ENCODE measurements at places on chromosomes 3 and 15.

DNA sequence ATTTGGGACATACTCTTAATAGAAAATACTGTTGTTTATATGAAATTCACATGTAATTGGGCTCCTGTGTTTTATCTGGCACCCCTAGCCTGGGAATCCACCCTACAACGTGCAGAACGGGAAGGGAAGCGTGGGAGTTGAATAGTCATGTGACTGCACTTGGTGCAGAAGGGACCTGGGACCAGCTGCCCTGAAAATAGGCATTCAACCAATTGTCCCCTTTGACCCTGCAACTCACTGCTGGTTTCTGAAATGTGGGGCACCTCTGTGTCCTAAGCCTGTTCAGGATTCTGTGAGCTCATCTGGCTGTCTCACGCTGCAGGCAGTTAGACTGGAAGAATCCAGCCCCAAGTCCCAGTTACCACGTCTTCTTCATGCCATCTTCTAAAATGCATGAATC is 79.7 kb downstream of the CACNA2D3 start:
- DNase-seq = no peak

- DNase-seq = no peak
Observed at GRCh38 chr3:169062501-169062900, 601.0 kb downstream of the MECOM start.

DNA sequence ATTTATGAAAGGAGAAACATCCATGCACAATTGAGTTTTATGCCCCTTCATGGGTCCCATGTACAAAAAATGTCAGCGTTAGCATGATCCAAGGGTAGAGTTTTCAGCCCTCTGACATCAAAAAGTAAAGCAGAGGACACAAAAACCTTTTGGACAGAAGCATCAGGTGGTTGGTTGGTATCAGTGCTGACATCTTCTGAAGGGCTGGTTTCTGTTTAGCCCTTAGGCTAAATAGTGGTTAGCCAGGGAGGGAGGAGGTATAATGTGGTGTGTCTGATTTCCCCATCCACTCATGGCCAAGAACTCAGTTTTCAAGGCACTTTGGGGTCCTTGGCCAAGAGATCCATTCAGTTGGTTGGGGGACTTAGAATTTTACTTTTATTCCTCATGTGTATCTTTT is 16.5 kb downstream of the CCDC66 start:
- no peak for DNase-seq

GRCh38 chr3:100113723-100114412 is 433 bp downstream of the FILIP1L start:
- peak; percentile 50 for DNase-seq

DNA sequence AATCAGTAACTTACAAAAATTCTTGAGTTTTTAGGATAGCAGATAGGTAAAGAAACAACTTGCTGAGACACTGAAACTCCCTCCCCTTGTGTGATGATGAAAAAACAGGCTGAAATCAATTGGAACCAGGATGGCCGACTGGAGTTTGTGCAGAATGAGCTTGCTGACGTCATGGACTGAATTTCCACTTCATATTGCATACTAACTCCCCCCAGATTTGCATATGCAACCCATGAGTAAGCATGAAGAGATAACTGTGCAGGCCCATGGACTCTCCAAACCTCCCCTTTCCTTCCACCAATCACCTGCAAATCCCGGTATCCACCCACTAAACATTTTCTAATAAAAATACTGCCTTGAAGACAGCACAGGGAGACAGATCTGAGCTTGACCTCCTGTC is 82.0 kb upstream of the SCN5A start:
- DNase-seq = no peak

GRCh38 chr3:12898965-12899755 is 57.8 kb upstream of the RPL32 start:
- DNase-seq = no peak

GRCh38 chr3:171598990-171599389 is 138.8 kb upstream of the TNIK start:
- DNase-seq = no peak

GRCh38 chr15:73956743-73957135 is 30.5 kb downstream of the LOXL1 start:
- peak; percentile 60 for DNase-seq

DNA sequence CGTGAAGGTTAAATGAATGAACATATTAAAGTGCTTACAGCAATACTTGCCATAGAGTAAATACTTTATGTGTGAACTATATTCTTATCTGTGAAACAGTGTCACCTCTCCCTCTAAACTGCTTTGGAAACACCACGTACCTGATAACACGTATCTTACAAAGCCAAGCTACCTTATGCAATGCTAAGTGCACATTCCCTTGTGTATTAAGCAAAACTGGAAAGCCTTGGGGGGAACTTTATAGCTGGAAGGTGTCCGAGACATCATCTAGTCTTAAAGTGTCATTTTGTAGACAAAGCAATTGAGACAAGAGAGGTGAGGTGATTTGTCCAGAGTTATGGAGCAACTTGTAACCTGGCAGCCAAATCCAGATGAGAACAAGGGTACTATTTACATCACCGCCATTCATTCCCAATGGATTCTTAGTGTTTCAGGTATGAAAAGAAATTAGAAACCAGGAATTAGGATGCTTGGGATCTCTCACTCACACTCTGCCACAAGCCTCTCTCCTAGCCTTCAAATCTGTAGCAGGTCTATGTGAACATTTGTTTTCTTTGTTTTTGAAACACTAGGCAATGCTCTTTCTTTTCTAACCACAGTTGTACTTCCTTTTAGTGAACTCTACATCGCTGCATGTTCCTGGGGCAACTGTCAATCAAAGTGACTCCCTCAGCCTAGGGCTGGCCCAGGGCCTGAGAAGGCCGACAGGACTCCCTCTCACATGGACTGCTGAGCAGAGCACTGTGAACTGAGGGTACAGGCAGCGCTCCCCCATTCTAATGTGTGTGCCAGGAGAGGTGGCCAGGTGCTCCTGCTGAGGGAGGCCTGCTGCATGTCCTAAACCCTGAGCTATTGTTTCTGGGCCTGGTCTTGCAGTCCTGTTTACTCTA is 13.9 kb upstream of the MGLL start:
- DNase-seq = no peak

GRCh38 chr3:43028678-43029490 is 49.8 kb downstream of the GASK1A start:
- DNase-seq = no peak

DNA sequence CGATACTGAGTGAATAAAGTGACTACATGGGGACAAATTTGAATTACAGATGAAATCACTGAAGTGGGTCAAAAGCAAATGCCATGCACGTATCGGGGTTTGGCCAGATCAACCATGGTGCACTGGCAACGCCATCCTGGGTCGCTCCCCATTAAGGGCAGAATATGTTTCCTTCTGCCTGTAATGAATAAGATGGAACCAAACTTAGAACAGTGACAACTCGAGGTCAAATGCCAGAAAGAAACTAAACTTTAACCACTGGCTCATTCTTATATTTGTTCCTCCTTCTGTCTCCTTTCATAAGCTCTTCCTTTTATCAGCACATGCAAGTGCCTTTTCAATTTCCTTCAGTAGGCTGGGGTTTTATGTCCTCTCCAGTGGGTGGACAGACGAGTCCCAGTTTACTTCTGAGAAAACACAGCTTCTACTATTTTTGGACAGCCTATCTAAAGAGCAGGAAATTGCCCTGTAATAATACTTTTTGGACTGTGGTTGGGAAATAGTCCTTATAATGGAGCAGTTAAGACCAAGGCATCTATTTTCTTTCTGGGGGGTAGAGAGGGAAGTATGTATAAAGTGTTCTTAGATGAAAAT is 61.4 kb downstream of the WHAMM start:
- no peak for DNase-seq

DNA sequence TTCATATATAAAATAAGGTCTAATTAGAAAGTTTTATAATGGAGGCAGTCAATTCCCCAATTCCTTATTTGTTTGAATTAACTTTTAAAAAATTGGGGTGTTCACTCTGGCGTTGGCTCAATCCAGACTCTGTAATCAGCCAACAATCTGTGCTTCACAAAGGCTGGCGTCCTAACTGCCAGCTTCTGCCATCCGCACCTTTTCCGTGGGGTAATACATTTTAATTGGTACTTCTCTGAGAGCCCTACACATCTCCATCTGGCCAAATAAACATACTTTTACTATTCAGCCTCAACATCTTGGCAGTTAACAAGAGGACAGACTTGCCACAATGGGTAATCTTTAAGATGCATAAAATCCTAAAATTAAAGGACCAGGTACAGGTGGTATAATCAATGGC is 125.2 kb upstream of the CCNL1 start:
- no peak for DNase-seq

- no peak for DNase-seq
Observed at GRCh38 chr3:108376026-108376425, 79.7 kb downstream of the HHLA2 start.

- DNase-seq = no peak
Observed at GRCh38 chr3:31911643-31912042, 69.4 kb downstream of the OSBPL10 start.

- DNase-seq = no peak
Observed at GRCh38 chr3:88117683-88118082, 32.1 kb upstream of the C3orf38 start.

- DNase-seq = no peak
Observed at GRCh38 chr15:49830391-49830790, 209.5 kb downstream of the DTWD1 start.

GRCh38 chr3:159994182-159994581 is 5.5 kb downstream of the IL12A start:
- no peak for DNase-seq

GRCh38 chr15:70701891-70702568 is 61.3 kb downstream of the UACA start:
- peak; percentile 37 for DNase-seq

GRCh38 chr15:101827257-101827656 is 15.3 kb downstream of the OR4F15 start:
- no peak for DNase-seq

- DNase-seq = no peak
Observed at GRCh38 chr3:127002195-127003174, 19.6 kb downstream of the PLXNA1 start.

Data from RKO (cell line).